ENCODE measurements at places on chromosomes 3 and 15. TPM values are rescaled to one million over a fixed set of nuclear protein-coding genes. Genes with fewer than 3 reads are reported as not detected.

Gene KLF15
- 28.8 TPM for total RNA-seq

Gene ACOX2
- total RNA-seq: 41.3 TPM

Gene WNT7A
- total RNA-seq: not detected

Gene RPP25
- total RNA-seq: 6.1 TPM

Gene GOLGA8Q
- total RNA-seq: not detected

Gene LCTL
- total RNA-seq: not detected

Gene CNTN4
- 6.8 TPM for total RNA-seq

Gene GOLGA6L7
- total RNA-seq: not detected

Gene TTC23
- total RNA-seq: 16.8 TPM

Gene TRMT10C
- total RNA-seq: 22.6 TPM

Gene LSAMP
- 3.7 TPM for total RNA-seq

Measured in right cardiac atrium (tissue), 5 donors.